ENCODE measurements at places on chromosomes 7 and 10.

GRCh38 chr7:150476285-150476684, 25.9 kb downstream of the GIMAP8 start:
- DNase-seq: no peak

DNA sequence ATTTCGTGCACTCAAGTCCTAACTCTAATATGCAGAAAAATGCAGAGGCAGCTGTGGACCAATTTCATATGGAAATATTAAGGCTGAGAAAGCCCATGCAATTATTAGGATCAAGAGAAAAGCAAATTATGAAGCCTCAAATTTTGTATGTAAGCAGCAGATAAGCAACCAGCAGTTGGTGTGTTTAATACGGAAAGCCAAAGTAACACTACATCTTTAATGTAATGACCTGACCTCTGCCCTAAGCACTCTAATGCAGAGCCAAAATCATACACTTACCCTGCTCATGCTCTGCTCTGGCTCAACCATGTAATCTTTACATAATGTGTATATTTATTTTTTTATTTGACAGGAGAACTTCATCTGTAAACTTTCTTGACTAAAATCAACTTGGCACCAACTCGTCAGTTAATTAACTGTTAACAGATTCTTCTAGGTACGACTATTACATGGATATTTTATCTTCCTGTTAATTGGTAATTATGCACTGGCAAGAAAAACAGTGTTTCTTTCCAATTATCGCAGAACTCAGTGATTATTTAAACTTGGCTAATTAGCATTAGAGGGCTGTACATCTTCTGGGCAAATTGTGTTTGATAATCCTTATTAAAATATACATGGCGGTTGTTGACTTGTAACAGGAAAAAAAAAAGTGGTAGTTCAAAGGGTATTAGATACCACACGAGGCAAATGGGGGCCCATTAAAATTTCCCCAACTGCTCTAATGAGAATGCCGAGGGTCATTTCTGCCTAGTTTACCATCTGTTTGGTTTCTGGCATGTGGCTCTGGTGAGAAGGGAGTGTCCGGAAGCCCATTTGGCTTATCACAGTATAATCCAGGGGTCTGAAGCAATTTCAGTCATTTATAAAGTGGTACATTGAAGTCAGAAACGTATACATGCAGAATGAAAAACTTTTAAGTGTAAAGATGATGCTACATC, 94.5 kb downstream of the RELN start:
- no peak for DNase-seq

- DNase-seq: no peak
These were observed 366.0 kb upstream of the RNF32 start for GRCh38 chr7:156274557-156274956.

- DNase-seq: peak; percentile 71
These were observed 246.2 kb downstream of the SLC25A13 start for GRCh38 chr7:96075510-96076349.

DNA sequence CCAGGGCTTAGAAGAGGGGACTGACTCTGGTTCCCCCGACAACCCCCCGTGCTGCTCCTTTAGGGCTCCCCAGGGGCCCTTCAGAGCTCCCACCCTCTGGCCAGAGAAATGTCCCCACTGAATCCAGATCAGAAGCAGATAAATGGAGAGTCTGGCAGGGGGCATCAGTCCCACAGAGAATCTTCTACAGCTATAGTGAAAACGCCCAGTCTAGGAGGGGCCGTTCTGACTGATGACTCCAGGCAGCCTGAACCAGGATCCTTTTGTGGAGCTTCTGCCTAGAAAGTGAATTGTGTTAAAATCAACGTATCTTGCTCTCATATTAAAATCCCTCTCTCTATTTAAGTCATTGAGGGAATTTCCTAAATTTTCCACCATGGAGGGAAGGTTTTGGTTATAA, 471.4 kb downstream of the LRMDA start:
- no peak for DNase-seq

DNA sequence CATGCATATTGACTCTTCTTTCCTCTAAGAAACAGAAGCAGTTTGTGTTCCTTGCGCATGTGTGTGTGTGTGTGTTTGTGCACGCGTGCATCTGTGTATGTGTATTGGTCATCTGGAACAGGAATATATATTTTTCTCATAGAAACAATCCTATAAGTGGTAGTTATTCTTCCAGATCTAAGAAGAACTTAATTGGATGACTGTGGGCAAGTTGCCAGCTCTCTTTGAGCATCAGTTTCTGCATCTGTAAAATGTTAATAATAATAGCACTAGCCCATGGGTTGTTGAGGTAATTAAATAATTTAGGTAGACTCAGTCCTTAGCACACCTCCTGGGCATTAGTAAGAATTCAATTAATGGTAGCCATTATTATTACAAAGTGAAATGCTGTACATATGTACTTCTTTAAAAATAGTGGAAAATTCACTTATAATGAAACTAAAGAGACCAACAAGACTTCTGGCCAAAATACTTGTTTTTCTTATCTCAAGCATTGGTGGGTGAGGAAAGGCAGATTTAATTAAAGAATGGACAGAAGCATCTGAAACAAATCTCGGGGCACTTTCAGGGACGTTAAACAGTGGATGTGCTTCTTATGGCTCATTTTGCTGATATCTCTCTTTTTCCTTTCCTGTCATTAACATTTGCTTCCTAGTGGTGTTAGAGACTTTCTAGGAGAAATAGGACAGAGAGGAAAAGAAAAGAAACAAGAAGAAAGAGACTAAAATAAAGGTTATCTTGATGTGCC, 124.9 kb upstream of the HABP2 start:
- no peak for DNase-seq

GRCh38 chr7:66297579-66297978, 92.4 kb downstream of the TPST1 start:
- no peak for DNase-seq

DNA sequence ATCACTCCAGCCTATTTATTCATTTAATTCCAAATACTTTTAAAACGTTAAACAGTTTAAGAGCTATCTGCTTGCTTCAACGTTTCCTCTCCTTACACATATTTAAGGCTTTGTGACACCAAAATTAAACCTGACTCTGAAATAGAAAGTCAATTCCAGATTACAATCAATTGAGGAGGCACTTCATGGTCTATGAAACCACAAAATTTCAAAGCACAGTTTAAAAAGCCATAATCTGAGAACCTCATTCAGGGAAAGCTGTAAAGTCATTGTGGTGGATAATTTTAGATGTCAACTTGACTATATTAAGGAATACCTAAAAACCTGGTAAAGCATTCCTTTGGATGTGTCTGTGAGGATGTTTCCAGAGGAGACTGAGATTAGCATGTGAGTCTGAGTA, 6.2 kb downstream of the SNX13 start:
- no peak for DNase-seq

GRCh38 chr10:124693396-124693795, 50.8 kb downstream of the FAM53B start:
- no peak for DNase-seq

DNA sequence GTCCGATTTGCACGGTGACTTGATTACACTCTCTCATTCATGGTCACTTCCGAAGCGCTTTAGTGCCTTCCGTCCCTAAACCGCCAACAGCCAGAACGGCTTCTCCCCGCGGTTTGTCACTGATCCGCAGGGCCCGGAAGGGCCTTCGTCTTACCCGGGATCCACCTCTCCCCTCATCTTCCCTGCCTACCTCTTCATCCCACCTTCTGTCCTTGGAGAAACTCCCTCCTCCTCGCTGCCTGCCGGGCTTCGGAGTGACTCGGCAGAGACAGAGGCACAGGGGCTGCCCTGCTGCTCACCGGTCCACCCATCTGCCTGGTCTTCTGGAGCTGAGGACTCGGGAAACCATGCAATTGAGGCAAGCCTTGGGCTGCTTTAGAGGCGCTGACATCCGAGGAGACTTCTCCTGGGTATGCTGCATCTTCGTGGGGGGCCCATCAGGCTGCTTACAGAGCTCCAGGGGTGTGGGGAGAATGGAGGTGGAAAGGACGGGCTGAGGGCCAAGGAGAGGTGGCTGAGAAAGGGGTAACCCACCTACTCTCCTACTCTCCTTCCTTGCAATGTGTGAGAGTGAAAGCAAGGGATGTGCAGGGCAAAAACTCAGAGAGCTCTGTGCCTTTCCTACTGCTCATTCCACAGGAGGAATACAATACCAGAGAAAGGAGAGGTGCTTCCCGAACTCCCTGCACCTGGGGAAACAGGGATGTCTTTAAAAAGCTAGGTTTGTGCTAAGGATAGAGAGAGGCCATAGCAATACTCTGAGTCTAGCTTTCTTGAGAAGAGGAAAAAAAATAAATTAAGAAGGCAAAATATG, 1.0 kb upstream of the HOXA11 start:
- DNase-seq: no peak

DNA sequence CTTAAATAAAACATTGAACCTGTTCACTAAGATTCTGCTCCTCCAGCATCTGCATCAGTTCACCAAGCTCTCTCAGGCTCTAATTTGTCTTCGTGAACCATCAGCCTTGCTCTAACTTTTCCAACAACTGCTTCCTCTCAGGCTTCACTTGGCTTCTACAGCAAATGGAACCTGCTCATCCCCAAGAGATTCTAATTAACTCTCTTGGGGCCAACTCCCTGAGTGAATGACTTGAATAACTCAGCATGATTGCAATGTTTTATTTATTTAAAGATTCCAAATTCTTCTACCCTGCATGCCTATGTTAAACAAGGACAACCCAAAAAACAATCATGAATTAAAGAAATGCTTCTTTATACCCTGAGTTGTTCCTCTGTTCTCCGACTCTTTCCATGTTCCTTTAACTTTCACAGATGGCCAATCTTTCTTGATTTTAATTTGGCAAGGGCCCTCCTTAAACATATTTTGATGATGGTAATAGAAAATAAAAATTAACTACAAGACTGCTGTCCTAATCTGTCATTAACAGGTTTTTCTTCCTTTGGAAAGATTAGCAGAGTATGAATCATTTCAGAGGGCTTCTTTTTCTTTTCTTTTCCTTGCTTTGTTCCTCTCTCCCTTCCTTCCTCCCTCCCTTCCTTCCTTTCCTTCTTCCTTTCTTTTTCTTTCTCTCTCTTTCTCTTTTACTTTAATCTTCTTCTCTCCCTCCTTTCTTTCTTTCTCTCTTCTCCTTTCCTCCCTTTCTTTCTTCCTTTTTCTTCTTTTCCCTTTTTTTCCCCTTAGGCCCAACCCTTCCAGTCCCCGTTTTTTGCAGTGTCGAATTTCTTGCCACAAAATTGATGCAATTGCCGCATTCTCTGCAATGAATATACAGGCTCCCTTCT, 195.0 kb upstream of the RHOBTB1 start:
- no peak for DNase-seq

- no peak for DNase-seq
These were observed 45.6 kb downstream of the ZNF487 start for GRCh38 chr10:43482319-43483078.

- DNase-seq: no peak
These were observed 30.0 kb downstream of the MYOF start for GRCh38 chr10:93452143-93452542.

GRCh38 chr7:56083150-56083785, 9.5 kb downstream of the PHKG1 start:
- no peak for DNase-seq

GRCh38 chr7:128755819-128756476, 16.8 kb downstream of the CALU start:
- no peak for DNase-seq

GRCh38 chr7:44733708-44734481, 14.8 kb upstream of the ZMIZ2 start:
- peak; percentile 82 for DNase-seq

- DNase-seq: no peak
These were observed 1.3 kb upstream of the ATXN7L1 start for GRCh38 chr7:105877736-105878135.

- no peak for DNase-seq
These were observed 690.6 kb downstream of the AUTS2 start for GRCh38 chr7:70288781-70289456.

GRCh38 chr10:93591065-93591808, 9.8 kb downstream of the RBP4 start:
- DNase-seq: peak; percentile 37

GRCh38 chr10:130364631-130365411, 228.6 kb downstream of the GLRX3 start:
- DNase-seq: no peak
